ENCODE measurements at places on chromosomes 6 and 20.

- H3K27ac ChIP-seq, result no peak overlapping the region
- DNase-seq, result no peak
- H3K4me3 ChIP-seq, result no peak overlapping the region
- no peaks in the 10 kb centered on the region for H3K27me3 ChIP-seq
- peaks cover 15% of the 10 kb centered on the region for H3K36me3 ChIP-seq
Measured at GRCh38 chr20:43699941-43700565, 26.7 kb downstream of the GTSF1L start.

DNA sequence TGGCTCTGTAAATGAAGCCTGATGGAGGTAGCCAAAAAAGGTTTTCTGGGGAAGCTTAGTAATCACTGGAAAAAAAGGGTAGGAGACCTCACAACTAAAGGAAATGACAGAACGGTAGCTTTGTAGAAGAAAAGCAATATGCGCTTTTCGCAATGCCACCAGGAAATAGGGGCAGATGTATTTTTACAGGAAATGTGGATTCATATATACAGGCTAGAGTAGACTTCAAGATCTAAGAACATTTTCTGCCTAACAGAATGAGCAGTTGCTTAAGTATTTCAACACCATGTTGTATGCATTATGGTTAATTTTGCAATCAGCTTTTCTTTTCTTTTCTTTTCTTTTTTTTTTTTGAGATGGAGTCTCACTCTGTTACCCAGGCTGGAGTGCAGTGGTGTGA lies 219.6 kb downstream of the CD83 start:
- peak; percentile 58 for DNase-seq
- H3K4me1 ChIP-seq, result peaks cover 57% of the 10 kb centered on the region
- no peaks in the 10 kb centered on the region for H3K36me3 ChIP-seq
- H3K27ac ChIP-seq, result peak overlapping the region; percentile 53
- H3K4me3 ChIP-seq, result peak overlapping the region; percentile 55

DNA sequence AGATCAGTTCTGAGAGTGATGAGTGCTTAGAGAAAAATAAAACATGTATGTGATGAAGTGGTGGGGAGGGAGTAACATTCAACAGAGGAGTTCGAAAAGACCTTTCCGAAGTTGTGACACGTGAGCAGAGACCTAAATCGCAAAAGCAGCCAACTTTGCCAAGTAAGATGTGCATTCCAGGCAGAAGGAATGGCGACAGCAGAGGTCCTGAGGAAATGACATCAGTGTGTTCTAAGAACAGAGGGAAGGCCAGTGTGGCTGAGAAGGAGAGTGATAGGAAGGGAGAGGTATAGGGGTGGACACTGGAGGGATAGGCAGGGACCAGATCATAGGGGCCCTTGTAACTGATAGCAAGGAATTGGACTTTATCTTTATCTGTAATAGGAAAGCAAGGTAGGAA lies 51.3 kb downstream of the ADAT2 start:
- peaks cover 13% of the 10 kb centered on the region for H3K4me1 ChIP-seq
- no peak overlapping the region for H3K4me3 ChIP-seq
- H3K27me3 ChIP-seq, result no peaks in the 10 kb centered on the region
- no peak for DNase-seq
- no peaks in the 10 kb centered on the region for H3K36me3 ChIP-seq

- no peaks in the 10 kb centered on the region for H3K27me3 ChIP-seq
- no peak overlapping the region for H3K4me3 ChIP-seq
- H3K27ac ChIP-seq, result no peak overlapping the region
- DNase-seq, result no peak
Measured at GRCh38 chr6:142323377-142323776, 21.6 kb downstream of the ADGRG6 start.

DNA sequence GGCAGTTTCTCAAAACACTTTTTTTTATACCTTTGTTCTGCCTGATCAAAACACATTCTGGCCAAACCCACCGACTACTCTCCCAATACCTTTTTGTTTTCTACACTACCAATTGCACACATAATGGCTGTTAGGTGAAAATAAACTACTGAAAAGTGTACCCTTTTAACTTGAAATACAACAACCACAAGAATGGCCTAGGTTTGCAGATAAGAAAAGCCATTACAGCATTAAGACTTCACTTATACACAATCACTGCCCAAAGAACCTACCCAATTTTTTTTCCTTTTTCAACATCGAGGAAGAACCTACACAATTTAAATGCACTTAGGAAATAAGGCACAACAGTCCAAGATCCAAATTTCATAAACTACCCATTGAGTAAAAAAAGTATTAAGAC lies 1.8 kb downstream of the SEC63 start:
- DNase-seq, result no peak
- peaks cover 23% of the 10 kb centered on the region for H3K4me1 ChIP-seq
- no peak overlapping the region for H3K27ac ChIP-seq
- no peaks in the 10 kb centered on the region for H3K27me3 ChIP-seq
- no peaks in the 10 kb centered on the region for H3K36me3 ChIP-seq

All from CD14-positive monocyte (primary cell).